ENCODE measurements at places on chromosomes 11 and 22. TPM values are rescaled to one million over a fixed set of nuclear protein-coding genes. Genes with fewer than 3 reads are reported as not detected.

GRCh38 chr11:66979336-66979980 is 4.4 kb downstream of the C11orf86 start:
- peaks cover 6% of the 10 kb centered on the region for H3K4me1 ChIP-seq
- no peak overlapping the region for H3K27ac ChIP-seq
- no peak overlapping the region for H3K4me3 ChIP-seq
- H3K36me3 ChIP-seq = no peaks in the 10 kb centered on the region

Gene MOGAT2
- polyA plus RNA-seq = not detected

Gene MYH9
- 188 TPM for polyA plus RNA-seq

- no peak for DNase-seq
- H3K4me3 ChIP-seq = no peak overlapping the region
- H3K36me3 ChIP-seq = no peaks in the 10 kb centered on the region
- H3K4me1 ChIP-seq = peaks cover 18% of the 10 kb centered on the region
- no peak overlapping the region for H3K27ac ChIP-seq
Measured at GRCh38 chr22:35482974-35483373, 57.7 kb upstream of the RASD2 start.

- H3K27ac ChIP-seq = no peak overlapping the region
- H3K27me3 ChIP-seq = no peaks in the 10 kb centered on the region
- DNase-seq = no peak
- no peaks in the 10 kb centered on the region for H3K36me3 ChIP-seq
- H3K4me1 ChIP-seq = no peaks in the 10 kb centered on the region
Measured at GRCh38 chr11:42713753-42714152, 598.0 kb upstream of the API5 start.

GRCh38 chr11:61045271-61045670 is 57.0 kb upstream of the CD5 start:
- H3K36me3 ChIP-seq = no peaks in the 10 kb centered on the region
- H3K27me3 ChIP-seq = peaks cover 6% of the 10 kb centered on the region
- H3K4me3 ChIP-seq = no peak overlapping the region
- no peaks in the 10 kb centered on the region for H3K4me1 ChIP-seq
- DNase-seq = no peak

Gene MPZL3
- 2.5 TPM for polyA plus RNA-seq

Gene RHOD
- polyA plus RNA-seq = 17.9 TPM

DNA sequence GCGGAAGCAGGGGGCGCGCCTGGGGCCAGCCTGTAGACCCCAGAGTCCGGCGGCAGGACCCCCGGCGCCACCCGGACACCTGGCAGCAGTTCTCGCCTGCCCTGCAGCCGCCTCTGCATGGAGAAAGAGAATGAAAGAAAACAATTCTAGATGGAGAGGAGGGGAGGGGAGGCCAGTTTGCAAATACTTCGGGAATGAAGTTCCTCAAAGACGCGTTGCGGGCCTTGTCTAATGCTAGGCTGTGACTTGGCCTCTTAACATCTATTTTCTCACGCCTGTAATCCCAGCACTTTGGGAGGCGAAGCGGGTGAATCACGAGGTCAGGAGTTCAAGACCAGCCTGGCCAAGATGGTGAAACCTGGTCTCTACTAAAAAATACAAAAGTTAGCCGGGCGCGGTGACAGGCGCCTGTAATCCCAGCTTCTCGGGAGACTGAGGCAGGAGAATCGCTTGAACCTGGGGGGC is 2.1 kb upstream of the BARX2 start:
- peaks cover 72% of the 10 kb centered on the region for H3K27me3 ChIP-seq
- H3K4me1 ChIP-seq = peaks cover 9% of the 10 kb centered on the region
- no peak for DNase-seq
- H3K4me3 ChIP-seq = no peak overlapping the region

Gene APOL5
- polyA plus RNA-seq = not detected

Gene GGTLC3
- polyA plus RNA-seq = not detected

Gene FGF19
- polyA plus RNA-seq = not detected

DNA sequence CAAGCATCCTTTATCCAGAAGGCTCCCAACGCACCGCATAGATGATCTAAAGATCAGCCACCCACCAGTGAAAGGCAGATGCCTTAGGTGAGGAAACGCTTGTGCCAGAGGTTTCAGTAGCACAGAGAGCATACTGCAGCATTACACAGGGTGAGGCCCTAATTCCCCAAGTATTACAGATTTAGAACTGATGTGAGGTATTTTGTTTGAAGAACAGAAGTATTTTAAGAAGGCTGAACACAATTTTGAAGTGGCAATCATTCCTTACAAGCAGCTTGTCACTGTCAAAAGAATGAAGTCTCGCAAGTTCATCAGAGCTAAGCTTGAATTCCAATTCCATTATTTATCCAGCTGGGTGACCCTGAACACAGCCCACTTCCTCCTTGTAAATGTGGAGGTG is 70.0 kb upstream of the FAT3 start:
- no peaks in the 10 kb centered on the region for H3K27me3 ChIP-seq
- no peaks in the 10 kb centered on the region for H3K36me3 ChIP-seq
- H3K27ac ChIP-seq = no peak overlapping the region
- DNase-seq = no peak

Gene IGSF9B
- polyA plus RNA-seq = 0.18 TPM

Gene FAM111B
- 2.7 TPM for polyA plus RNA-seq

DNA sequence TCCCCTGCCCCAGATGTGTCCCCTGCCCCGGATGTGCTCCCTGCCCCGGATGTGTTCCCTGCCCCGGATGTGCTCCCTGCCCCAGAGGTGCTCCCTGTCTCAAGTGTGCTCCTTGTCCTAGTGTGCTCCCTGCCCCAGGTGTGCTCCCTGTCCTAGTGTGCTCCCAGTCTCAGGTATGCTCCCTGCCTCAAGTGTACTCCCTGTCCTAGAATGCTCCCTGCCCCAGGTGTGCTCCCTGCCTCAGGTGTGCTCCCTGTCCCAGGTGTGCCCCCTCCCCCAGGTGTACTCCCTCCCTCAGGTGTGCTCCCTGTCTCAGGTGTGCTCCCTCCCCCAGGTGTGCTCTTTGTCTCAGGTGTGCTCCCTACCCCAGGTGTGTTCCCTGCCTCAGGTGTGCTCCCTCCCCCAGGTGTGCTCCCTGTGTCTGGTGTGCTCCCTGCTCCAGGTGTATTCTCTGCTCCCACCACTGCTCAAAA is 48.7 kb upstream of the RASD2 start:
- H3K27me3 ChIP-seq = peaks cover 1% of the 10 kb centered on the region
- DNase-seq = no peak
- H3K4me3 ChIP-seq = no peak overlapping the region
- H3K4me1 ChIP-seq = no peaks in the 10 kb centered on the region
- H3K27ac ChIP-seq = no peak overlapping the region

Gene UPB1
- polyA plus RNA-seq = 0.27 TPM

DNA sequence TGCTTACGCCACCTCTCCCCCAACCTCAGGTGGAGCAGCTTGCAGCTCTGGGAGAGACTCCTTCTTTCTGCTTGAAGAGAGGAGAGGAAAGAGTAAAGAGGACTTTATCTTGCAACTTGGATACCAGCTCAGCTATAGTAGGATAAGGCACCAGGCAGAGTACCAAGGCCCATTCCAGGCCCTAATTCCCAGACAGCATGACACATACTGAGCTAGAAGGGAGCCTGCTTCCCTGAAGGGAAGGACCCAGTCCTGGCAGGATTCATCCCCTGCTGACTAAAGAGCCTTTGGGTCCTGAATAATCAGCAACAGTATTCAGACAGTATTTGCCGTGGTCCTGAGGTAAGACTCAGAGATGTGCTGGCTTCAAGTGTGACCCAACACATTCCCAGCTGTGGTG is 41.4 kb downstream of the PPME1 start:
- no peak overlapping the region for H3K4me3 ChIP-seq
- H3K4me1 ChIP-seq = no peaks in the 10 kb centered on the region
- no peaks in the 10 kb centered on the region for H3K27me3 ChIP-seq
- no peak for DNase-seq

DNA sequence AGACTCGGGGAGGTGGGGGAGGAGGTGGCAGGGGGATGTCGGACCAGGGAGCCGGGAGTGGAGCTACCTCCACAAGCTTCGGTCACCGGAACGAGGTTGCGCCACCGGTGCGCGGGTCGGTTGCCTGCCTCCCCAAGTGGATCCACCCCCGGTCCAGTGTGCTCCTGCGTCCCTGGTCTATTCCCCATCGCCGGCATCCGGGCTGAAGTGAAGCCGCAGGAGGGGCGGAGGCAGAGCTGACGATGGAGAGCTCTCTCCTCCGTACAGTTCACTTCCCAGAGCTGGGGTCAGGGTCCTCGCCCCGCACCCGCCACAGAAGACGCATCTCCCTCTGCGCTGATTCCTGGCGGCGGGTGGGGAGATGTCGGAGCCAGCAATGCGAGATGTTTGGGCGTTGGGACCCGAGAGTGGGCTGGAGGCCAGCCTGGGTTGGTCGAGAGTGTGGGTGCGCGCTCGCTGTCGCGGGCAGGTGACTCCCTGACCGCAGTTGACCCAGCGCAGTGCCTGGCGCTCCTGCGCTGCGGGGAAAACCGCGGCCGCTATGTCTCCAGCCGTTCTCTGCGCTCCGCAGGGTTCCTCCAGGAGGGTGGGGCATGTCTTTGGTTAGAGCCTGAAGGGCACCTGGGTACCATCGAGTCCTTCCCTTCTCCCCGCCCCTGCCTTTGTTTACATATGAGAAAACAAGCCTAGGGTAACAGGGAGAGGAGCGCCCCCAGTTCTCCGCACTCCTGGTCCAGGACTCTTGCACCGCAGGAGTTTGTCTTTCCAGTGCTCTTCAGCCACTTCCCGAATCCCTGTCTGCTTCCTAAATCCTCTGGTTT is 1.7 kb downstream of the C11orf96 start:
- H3K36me3 ChIP-seq = no peaks in the 10 kb centered on the region
- peaks cover 13% of the 10 kb centered on the region for H3K4me1 ChIP-seq
- peaks cover 14% of the 10 kb centered on the region for H3K27me3 ChIP-seq
- peak; percentile 14 for DNase-seq
- H3K27ac ChIP-seq = no peak overlapping the region
- H3K4me3 ChIP-seq = peak overlapping the region; percentile 66

GRCh38 chr22:46458525-46458924 is 78.9 kb downstream of the CELSR1 start:
- no peak for DNase-seq
- H3K36me3 ChIP-seq = no peaks in the 10 kb centered on the region
- H3K4me3 ChIP-seq = no peak overlapping the region
- no peak overlapping the region for H3K27ac ChIP-seq

GRCh38 chr22:22897091-22897490 is 9.5 kb downstream of the IGLL5 start:
- H3K36me3 ChIP-seq = no peaks in the 10 kb centered on the region
- H3K27ac ChIP-seq = no peak overlapping the region
- H3K4me1 ChIP-seq = no peaks in the 10 kb centered on the region

GRCh38 chr22:40668611-40669411 is 10.5 kb upstream of the MCHR1 start:
- no peaks in the 10 kb centered on the region for H3K27me3 ChIP-seq
- H3K4me1 ChIP-seq = peaks cover 10% of the 10 kb centered on the region
- peak; percentile 82 for DNase-seq
- no peak overlapping the region for H3K27ac ChIP-seq
- no peaks in the 10 kb centered on the region for H3K36me3 ChIP-seq
- H3K4me3 ChIP-seq = no peak overlapping the region

DNA sequence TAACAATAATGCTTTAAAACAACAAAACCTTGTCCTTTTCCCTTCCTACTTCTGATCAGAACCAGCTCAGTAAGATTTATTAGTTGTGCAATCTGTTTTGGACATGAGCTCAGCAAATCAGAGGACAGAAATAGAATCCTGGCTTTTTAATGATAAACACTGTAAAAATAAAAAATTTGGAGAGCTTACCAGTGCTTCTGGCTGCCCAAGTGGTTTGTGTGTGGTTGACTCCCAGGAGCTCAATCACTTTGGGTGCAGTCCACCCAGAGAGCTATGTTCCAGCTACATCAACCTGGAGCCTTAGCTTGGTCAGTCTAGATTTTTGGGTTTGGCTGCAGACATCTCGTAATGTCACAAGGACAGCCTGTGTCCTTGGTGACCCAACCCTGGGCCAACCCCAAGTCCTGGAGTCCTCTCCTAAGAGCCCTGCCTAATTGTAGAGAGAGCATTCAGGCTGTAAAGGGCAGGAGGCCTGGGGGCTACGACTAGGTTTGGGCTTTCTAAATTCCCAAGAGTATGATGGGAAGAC is 28.5 kb downstream of the CD44 start:
- peak overlapping the region; percentile 34 for H3K27ac ChIP-seq
- no peaks in the 10 kb centered on the region for H3K36me3 ChIP-seq
- no peak for DNase-seq
- peaks cover 39% of the 10 kb centered on the region for H3K4me1 ChIP-seq
- no peaks in the 10 kb centered on the region for H3K27me3 ChIP-seq
- no peak overlapping the region for H3K4me3 ChIP-seq

Gene C11orf54
- 4.2 TPM for polyA plus RNA-seq

DNA sequence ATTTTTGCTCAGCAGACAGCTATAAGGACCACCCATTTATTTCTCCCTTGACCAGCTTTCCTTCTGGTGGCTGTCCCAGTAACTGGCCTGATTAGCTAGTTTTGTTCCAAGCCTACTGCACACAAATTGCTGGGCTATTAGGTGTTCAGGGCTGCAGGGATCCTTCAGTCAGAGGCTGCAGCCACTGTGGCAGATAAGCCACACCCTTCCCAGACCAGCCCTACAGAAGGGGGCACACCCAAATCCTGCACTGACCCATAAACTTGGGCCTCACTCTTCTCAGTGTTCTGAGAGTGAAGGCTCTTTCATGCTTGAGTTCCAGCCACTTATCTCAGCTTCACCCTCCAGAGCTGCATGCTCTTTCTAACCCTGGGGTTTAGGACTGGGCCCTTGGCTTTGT is 200.0 kb downstream of the AASDHPPT start:
- H3K27me3 ChIP-seq = no peaks in the 10 kb centered on the region
- no peaks in the 10 kb centered on the region for H3K4me1 ChIP-seq
- H3K4me3 ChIP-seq = no peak overlapping the region
- no peak overlapping the region for H3K27ac ChIP-seq

Gene IRAG1
- 0.22 TPM for polyA plus RNA-seq

Gene MAP6
- 0.12 TPM for polyA plus RNA-seq

DNA sequence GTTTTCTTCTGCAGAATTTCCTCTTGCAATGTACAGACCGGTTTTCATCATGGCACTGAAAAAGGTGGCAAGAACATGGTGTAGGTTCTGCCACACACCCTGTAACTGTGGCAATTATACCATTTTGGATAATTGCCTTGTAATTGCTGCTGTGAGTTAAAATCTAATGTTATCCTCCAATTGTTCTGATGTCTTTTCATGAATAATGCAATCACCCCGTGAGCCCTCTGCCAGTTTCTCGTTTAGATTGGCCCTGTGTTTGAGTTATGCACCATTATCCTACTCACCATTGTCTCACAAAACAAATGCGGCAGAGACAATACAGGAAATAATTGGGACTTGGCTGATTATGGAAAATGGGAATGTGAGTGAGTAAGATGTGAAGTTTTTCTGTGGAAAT is 61.8 kb upstream of the MTNR1B start:
- H3K27ac ChIP-seq = no peak overlapping the region
- DNase-seq = no peak
- H3K27me3 ChIP-seq = no peaks in the 10 kb centered on the region
- no peaks in the 10 kb centered on the region for H3K4me1 ChIP-seq
- H3K36me3 ChIP-seq = no peaks in the 10 kb centered on the region
- H3K4me3 ChIP-seq = no peak overlapping the region

Gene TSPAN18
- 32.0 TPM for polyA plus RNA-seq

- H3K27ac ChIP-seq = no peak overlapping the region
- H3K27me3 ChIP-seq = no peaks in the 10 kb centered on the region
- no peak for DNase-seq
Measured at GRCh38 chr11:115591380-115591779, 87.2 kb upstream of the CADM1 start.

Gene ST14
- 0.08 TPM for polyA plus RNA-seq

Gene SLC22A25
- polyA plus RNA-seq = not detected

GRCh38 chr22:46361826-46362202 is 26.3 kb downstream of the TRMU start:
- H3K4me3 ChIP-seq = no peak overlapping the region
- H3K36me3 ChIP-seq = no peaks in the 10 kb centered on the region
